ENCODE measurements at places on chromosomes 2 and 18. TPM values are rescaled to one million over a fixed set of nuclear protein-coding genes. Genes with fewer than 3 reads are reported as not detected.

DNA sequence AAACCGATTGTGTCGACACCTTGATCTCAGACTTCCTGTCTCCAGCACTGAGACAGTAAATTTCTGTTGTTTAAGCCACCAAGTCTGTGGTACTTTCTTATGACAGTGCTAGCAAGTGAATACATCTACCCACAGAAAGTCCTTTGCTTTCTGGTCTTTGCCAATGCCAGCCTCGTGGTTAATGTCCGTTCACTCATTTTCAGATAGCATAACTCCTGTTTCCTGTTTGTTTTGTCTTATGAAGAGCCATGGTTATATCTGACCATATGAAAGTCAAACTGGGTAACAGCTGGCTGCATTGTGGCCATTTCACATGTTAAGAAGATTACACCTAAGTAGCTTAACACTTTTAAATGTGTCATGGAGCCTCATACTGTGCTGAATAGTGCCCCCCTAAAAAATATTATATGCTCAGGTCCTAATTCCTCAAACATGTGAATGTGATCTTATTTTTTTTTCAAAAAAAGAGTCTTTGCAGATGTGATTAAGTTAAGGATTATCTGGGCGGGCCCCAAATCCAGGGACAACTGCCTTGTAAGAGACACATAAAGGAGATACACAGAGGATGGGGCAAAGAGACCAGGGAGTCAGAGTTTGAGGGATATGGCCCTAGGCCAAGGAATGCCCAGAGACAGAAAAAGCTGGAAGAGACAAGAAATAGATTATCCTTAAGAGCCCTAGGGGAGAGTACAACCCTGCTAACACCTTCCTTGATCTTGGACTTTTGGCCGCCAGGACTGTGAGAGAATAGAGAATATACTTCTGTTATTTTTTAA, 118.0 kb downstream of the KCNE4 start:
- H3K27ac ChIP-seq = no peak overlapping the region
- H3K36me3 ChIP-seq = no peaks in the 10 kb centered on the region
- DNase-seq = no peak
- H3K4me1 ChIP-seq = no peaks in the 10 kb centered on the region
- no peak overlapping the region for H3K4me3 ChIP-seq
- 0 out of 2 replicates have a peak, but pooled peaks cover 4% of the 10 kb centered on the region for H3K27me3 ChIP-seq

GRCh38 chr18:62976227-62976626, 260.9 kb downstream of the PHLPP1 start:
- H3K4me3 ChIP-seq = no peak overlapping the region
- H3K27me3 ChIP-seq = no peaks in the 10 kb centered on the region
- no peaks in the 10 kb centered on the region for H3K36me3 ChIP-seq
- H3K27ac ChIP-seq = no peak overlapping the region
- H3K4me1 ChIP-seq = peaks cover 3% of the 10 kb centered on the region

DNA sequence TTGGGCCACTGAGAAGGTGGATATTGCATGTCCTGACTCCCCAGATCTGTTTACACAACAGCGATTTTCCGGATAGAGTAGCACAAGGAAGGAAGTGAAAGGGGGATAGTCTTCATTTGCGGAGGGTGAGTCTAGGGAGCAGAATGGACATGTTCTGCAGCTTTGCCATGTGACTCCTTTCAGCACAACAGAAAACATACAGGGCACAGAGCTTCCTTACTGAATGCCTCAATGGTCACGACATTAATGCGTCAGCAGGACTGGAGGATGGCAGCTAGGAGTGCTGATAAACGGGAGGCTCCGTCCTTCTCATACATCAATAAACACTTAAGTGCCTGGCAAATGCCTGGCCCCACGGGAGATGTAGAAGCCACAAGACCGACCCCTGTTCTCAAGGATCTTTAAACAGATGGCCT, 163.0 kb downstream of the FAM210A start:
- no peak overlapping the region for H3K4me3 ChIP-seq
- peaks cover 28% of the 10 kb centered on the region for H3K27me3 ChIP-seq
- no peak for DNase-seq
- no peak overlapping the region for H3K27ac ChIP-seq
- H3K36me3 ChIP-seq = no peaks in the 10 kb centered on the region

GRCh38 chr18:56509656-56510055, 128.7 kb downstream of the TXNL1 start:
- H3K4me3 ChIP-seq = no peak overlapping the region
- H3K27me3 ChIP-seq = 0 out of 2 replicates have a peak, but pooled peaks cover 17% of the 10 kb centered on the region
- no peak overlapping the region for H3K27ac ChIP-seq
- DNase-seq = no peak

- no peaks in the 10 kb centered on the region for H3K36me3 ChIP-seq
- no peak overlapping the region for H3K4me3 ChIP-seq
- DNase-seq = peak; percentile 68
- H3K27ac ChIP-seq = peak overlapping the region; percentile 23
Measured at GRCh38 chr2:188798159-188798558, 176.0 kb upstream of the COL3A1 start.

GRCh38 chr2:214549946-214550345, 139.1 kb downstream of the VWC2L start:
- H3K36me3 ChIP-seq = no peaks in the 10 kb centered on the region
- H3K4me1 ChIP-seq = no peaks in the 10 kb centered on the region
- no peak overlapping the region for H3K4me3 ChIP-seq
- no peak overlapping the region for H3K27ac ChIP-seq
- DNase-seq = no peak

DNA sequence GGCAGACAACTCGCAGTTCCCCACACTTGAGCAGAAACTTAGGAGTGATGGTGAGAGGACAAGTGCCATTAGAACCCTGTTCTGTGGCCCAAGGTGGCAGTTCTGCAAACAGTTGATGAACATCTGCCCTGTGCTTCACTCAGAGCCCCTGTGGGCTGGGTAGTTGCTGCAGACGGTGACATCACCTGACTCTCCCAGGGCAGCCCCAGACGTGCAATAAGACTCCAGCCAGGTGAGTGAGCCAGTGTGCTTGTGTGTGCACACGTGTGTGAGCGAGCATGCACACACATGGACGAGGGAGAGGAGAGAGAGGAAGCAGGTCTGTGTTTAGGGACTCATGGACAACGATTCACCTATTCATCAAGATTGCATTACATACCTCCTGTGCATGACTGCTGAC, 136.0 kb upstream of the GLI2 start:
- no peak overlapping the region for H3K4me3 ChIP-seq
- no peaks in the 10 kb centered on the region for H3K36me3 ChIP-seq
- DNase-seq = no peak
- H3K27ac ChIP-seq = no peak overlapping the region
- H3K4me1 ChIP-seq = peaks cover 38% of the 10 kb centered on the region

- peaks cover 12% of the 10 kb centered on the region for H3K4me1 ChIP-seq
- no peaks in the 10 kb centered on the region for H3K36me3 ChIP-seq
- no peak for DNase-seq
- peak overlapping the region; percentile 23 for H3K4me3 ChIP-seq
- H3K27ac ChIP-seq = peak overlapping the region; percentile 39
Measured at GRCh38 chr2:120893811-120894584, 158.3 kb downstream of the GLI2 start.

- no peak for DNase-seq
- H3K36me3 ChIP-seq = no peaks in the 10 kb centered on the region
- H3K27me3 ChIP-seq = peaks cover 4% of the 10 kb centered on the region
- no peaks in the 10 kb centered on the region for H3K4me1 ChIP-seq
Measured at GRCh38 chr2:11856095-11856494, 109.7 kb downstream of the LPIN1 start.

- no peak for DNase-seq
- peaks cover 34% of the 10 kb centered on the region for H3K4me1 ChIP-seq
- H3K4me3 ChIP-seq = no peak overlapping the region
- no peaks in the 10 kb centered on the region for H3K27me3 ChIP-seq
- H3K36me3 ChIP-seq = no peaks in the 10 kb centered on the region
Measured at GRCh38 chr2:134142341-134142738, 111.5 kb upstream of the MGAT5 start.

DNA sequence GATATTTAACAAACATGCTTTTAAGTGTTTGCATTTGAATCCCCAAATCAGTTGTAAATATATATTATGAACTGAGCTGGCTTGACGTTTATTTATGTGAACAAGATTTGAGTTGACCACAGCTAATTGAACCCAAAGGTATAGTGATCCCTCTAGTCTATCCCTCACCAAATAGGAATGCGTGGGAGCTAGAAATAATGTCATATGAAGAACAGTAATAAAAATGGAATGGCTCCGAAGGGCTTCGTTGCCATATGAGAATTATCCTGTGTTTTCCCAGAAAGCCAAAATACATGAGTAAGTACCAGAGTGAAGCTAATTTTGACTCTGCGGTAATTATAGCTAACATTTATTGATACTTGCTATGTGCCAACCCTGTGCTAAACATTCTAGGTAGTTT, 142.7 kb downstream of the ADCYAP1 start:
- no peaks in the 10 kb centered on the region for H3K27me3 ChIP-seq
- no peak overlapping the region for H3K27ac ChIP-seq
- peak; percentile 47 for DNase-seq
- no peaks in the 10 kb centered on the region for H3K4me1 ChIP-seq
- no peaks in the 10 kb centered on the region for H3K36me3 ChIP-seq

- H3K27me3 ChIP-seq = no peaks in the 10 kb centered on the region
- H3K27ac ChIP-seq = peak overlapping the region; percentile 76
- no peaks in the 10 kb centered on the region for H3K36me3 ChIP-seq
- no peak overlapping the region for H3K4me3 ChIP-seq
- DNase-seq = no peak
- H3K4me1 ChIP-seq = peaks cover 68% of the 10 kb centered on the region
Measured at GRCh38 chr2:9255416-9255815, 48.8 kb downstream of the ASAP2 start.

- H3K4me3 ChIP-seq = no peak overlapping the region
- no peaks in the 10 kb centered on the region for H3K27me3 ChIP-seq
- no peak overlapping the region for H3K27ac ChIP-seq
Measured at GRCh38 chr18:63890237-63890949, 2.9 kb downstream of the SERPINB2 start.

DNA sequence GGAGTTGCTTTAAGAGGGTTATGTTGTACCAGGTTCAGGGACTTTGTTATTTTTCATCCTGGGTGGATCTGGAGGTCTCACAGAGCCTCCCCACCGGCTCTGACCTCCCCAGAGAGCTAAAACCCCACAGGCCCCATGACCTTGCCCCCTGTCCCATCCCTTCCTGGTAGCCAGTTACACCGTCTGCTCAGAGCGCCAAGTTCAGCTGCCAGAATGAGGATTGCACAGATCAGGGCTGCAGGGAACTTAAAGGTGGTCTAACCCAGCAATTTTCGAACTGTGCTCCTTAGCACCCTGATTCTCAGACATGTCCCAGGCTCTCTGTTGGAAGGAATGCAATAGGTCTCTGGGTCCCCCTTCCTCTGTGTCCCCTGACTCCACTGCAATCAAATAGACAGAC, 32.1 kb downstream of the ATOH8 start:
- H3K27me3 ChIP-seq = no peaks in the 10 kb centered on the region
- no peak for DNase-seq
- H3K27ac ChIP-seq = peak overlapping the region; percentile 87
- H3K4me1 ChIP-seq = peaks cover 19% of the 10 kb centered on the region
- H3K36me3 ChIP-seq = peaks cover 8% of the 10 kb centered on the region
- peak overlapping the region; percentile 9 for H3K4me3 ChIP-seq

GRCh38 chr2:230797515-230798495, 66.9 kb upstream of the ITM2C start:
- no peaks in the 10 kb centered on the region for H3K27me3 ChIP-seq
- peak; percentile 76 for DNase-seq
- H3K4me3 ChIP-seq = no peak overlapping the region

DNA sequence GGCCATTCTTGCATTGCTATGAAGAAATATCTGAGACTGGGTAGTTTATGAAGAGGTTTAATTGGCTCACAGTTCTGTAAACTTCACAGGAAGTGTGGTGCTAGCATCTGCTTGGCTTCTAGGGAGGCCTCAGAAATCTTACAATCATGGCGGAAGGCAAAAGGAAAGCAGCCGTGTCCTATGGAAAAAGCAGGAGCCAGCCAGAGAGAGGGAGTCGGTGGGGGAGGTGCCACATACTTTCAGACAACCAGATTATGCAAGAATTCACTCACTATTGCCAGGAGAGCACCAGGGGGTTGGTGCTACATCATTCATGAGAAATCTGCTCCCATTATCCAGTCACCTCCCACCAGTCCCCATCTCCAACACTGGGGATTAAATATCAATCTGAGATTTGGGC, 64.1 kb downstream of the CPS1 start:
- no peaks in the 10 kb centered on the region for H3K4me1 ChIP-seq
- no peak overlapping the region for H3K4me3 ChIP-seq
- no peaks in the 10 kb centered on the region for H3K27me3 ChIP-seq
- no peaks in the 10 kb centered on the region for H3K36me3 ChIP-seq
- no peak overlapping the region for H3K27ac ChIP-seq

- no peak overlapping the region for H3K27ac ChIP-seq
- no peak overlapping the region for H3K4me3 ChIP-seq
- H3K36me3 ChIP-seq = no peaks in the 10 kb centered on the region
- DNase-seq = no peak
- no peaks in the 10 kb centered on the region for H3K4me1 ChIP-seq
- H3K27me3 ChIP-seq = no peaks in the 10 kb centered on the region
Measured at GRCh38 chr2:239891698-239892097, 133.4 kb downstream of the NDUFA10 start.

- no peaks in the 10 kb centered on the region for H3K36me3 ChIP-seq
- no peak overlapping the region for H3K4me3 ChIP-seq
- DNase-seq = no peak
- H3K27me3 ChIP-seq = 0 out of 2 replicates have a peak, but pooled peaks cover 4% of the 10 kb centered on the region
Measured at GRCh38 chr2:147490401-147491261, 354.2 kb upstream of the ACVR2A start.

GRCh38 chr18:13382954-13383827, 164.6 kb downstream of the LDLRAD4 start:
- H3K4me1 ChIP-seq = peaks cover 14% of the 10 kb centered on the region
- H3K27me3 ChIP-seq = no peaks in the 10 kb centered on the region
- DNase-seq = no peak
- no peaks in the 10 kb centered on the region for H3K36me3 ChIP-seq

- H3K4me1 ChIP-seq = no peaks in the 10 kb centered on the region
- no peaks in the 10 kb centered on the region for H3K27me3 ChIP-seq
- DNase-seq = no peak
- H3K36me3 ChIP-seq = no peaks in the 10 kb centered on the region
- H3K4me3 ChIP-seq = no peak overlapping the region
Measured at GRCh38 chr2:189424961-189425360, 16.3 kb upstream of the WDR75 start.

DNA sequence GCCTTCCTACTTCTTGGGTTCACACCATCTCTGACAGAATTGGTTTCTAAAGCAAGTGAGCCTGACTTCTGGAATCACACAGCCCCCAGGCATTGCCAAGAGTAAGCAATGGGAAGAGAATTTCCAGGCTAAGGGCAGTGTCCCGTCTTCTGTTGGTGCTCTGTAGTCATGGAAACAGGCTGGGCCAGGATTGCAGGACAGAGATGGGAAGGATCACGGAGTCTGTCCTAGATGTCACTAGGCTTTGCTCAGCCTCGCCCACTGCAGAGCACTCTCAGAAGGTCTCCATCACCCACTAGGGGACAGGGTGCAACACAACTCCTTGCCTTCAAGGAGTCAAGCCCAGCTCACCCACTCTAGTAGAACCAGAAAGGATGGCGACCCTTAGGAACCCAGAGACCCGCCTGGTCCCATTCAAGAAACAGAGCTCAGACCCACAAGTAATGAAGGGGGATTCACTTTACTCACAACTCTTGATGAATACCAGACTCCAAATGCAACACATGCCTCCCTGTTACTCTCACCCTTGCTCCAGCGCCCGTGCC, 48.6 kb upstream of the TEX51 start:
- no peak overlapping the region for H3K27ac ChIP-seq
- H3K27me3 ChIP-seq = no peaks in the 10 kb centered on the region

The ALS2 gene
- total RNA-seq = 17.3 TPM

The GAL3ST2 gene
- total RNA-seq = not detected

The RSAD2 gene
- total RNA-seq = not detected

The INO80C gene
- total RNA-seq = 0.97 TPM

The CYP27A1 gene
- 4.1 TPM for total RNA-seq

The TMEM178A gene
- 0.32 TPM for total RNA-seq

The EFHD1 gene
- not detected for total RNA-seq

The MC5R gene
- total RNA-seq = not detected

The TBC1D8 gene
- 3.4 TPM for total RNA-seq

The ST6GAL2 gene
- total RNA-seq = not detected

All from GM23248 (cell line).